Activated CD4-positive, CD25-positive, alpha-beta regulatory T cell (primary cell): ENCODE measurements at places on chromosomes 12 and 14.

GRCh38 chr12:13028825-13029570, 15.2 kb upstream of the FAM234B start:
- no peak for DNase-seq

- DNase-seq = no peak
Observed at GRCh38 chr12:132834181-132834711, 5.6 kb upstream of the GOLGA3 start.

DNA sequence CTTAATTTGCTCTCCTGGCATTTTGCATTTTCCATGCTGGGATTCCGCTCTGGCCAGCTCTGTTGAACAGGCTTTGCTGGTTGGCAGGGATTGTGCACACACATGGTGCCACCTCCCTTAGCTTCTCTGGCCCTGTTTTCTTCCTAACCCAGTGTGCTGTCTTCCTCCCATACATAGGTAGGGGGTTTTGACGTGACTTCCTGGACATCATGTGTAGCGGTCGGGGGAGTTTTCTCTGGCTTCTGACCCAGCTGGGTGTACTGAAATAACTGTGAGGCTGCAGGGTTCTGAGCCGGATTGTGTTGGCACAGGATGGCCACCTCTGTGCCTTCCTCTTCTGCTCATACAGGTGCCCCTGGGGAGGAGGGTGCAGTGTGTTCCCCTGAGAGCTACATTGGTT, 25.7 kb downstream of the C14orf132 start:
- no peak for DNase-seq

DNA sequence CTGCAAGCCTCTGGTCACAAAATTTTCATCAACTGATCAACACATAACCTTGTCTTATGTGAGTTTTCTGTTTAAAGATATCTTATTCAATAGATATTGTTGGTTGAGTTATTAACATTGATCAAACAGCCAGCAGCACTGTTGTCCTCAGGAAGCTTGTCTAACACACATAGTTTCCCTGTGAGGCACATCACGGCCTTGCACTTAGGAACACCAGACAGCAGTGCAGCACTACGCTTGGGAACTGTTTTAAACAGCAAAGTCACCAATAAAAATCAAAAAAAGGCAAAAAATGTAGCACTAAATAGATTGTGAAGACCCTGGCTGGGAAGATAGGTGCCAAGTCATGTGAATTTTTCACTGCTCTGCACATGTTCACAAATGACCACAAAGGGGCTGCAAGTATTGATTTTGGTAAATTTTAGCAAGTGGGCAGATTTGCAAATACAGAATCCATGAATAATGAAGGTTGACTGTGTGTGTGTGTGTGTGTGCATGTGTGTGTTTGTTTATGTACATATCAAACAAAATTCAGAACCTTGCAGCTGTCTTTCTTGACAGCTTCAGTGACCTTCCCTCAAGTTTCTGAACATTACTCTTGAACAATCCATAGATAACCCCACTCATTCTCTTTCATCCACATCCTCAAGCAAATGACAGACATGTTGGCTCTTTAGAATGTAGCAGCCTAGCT, 28.9 kb downstream of the VDR start:
- no peak for DNase-seq

DNA sequence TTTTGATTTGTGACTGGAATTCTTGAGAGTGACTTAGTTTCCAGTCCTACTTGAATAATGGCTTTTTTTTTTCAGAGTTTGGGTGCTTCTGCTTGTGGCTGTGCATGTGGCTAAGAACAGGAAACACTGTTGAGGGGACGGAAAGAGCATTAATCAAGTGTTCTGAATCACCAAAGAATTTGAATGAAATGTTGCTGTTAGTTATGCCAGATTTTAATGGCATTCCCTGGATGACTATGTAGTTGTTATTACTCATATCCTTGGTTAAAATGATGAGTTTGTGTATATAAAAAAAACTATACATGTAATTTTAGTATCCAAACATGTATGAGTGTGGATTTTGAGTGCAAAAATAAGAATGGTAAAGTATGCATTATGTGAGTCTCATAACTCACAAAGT, 347.9 kb downstream of the BCAT1 start:
- DNase-seq = no peak

DNA sequence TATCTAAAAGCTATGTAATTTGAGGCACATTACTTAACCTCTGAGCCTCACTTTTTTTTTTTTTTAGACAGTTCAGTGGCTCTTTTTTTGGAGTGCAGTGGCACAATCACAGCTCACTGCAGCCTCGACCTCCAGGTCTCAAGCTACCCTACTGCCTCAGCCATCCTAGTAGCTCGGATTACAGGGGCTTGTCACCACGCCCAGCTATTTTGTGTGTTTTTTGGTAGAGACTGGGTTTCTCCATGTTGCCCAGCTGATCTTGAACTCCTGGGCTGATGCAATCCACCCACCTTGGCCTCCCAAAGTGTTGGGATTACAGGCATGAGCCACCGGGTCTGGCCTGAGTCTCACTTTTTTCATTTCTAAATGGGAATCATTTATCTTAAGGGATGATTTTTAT, 192.0 kb upstream of the PDZRN4 start:
- DNase-seq = no peak

DNA sequence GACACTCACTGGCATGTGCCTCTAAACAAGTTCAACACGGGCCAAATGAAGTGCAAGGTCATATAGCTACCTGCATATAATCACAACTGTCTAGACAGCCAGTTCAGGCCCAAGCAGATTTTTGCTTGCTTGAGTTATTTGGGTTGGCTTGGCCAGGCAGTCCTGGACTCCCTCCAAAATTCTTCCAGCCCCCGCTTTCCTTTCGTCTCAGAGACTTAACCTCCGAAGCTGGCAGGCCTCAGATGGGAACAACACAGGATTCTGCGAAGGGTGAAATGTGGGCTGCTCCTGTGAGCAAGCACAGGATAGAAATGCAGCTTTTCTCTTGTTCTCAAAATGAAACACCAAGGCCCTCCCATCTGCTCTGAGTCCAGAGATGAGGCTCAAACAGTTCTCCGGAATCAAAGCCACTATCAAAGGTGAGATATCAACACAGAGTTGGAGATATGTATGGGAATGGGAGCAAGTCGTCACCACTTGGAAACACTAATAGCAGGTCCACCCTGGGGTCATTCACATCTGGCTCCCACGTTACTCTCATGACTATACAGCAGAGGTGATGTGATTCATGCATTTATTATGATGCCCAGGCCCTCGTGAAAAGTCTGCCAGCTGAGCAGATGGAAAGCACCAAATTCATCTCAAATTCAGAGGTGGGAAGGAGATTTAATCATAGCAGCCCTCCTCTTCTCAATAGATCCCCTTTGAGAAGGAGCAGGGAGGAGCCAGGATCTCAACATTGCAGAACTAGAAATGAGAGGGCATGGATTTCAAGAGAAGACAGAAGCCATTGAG, 389.8 kb downstream of the NUAK1 start:
- no peak for DNase-seq

DNA sequence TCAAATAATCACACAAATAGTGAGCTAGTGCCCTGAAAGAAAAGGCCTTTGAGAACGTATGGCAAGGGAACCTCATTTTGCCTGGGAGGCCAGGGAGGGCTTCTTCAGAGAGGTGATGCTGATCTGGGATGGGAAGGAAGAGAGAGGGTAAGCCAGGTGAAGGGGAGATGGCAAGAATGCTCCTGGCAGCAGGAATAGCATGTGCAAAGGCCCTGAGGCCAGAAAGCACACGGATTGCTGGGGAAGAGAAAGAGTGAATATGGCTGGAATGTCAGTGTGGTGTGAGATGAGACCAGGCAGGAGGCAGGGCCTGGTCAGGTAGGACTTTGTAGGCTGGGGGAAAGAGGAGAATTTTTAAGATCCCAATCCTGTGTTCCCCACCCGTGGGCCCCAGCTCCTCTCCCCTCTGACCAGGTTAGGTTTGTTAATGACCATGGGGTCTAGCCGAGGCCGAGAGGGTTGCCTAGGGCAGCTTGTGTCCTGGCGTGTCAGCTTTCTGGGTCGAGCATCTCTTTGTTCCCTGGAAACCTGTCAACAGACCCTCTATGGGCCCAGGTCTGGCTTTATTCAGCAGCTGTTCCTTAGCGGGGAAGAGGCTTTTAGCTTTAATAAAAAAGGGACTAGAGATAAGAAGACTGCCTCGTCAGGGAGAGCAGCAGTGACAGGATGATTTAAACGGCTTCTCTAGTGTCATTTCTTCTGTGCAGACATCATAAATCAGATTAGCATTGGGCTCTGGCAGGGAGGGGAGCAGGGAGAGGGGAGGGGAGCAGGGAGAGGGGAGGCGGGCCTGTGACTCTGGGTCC, 123.4 kb downstream of the ADCK1 start:
- DNase-seq = no peak

- no peak for DNase-seq
Observed at GRCh38 chr12:106147956-106148355, 9.2 kb upstream of the NUAK1 start.

GRCh38 chr14:98375566-98375965, 896.4 kb downstream of the BCL11B start:
- no peak for DNase-seq

GRCh38 chr14:84090837-84091236, 1439.1 kb upstream of the FLRT2 start:
- DNase-seq = no peak

- no peak for DNase-seq
Observed at GRCh38 chr14:101035466-101036225, 132.1 kb upstream of the RTL1 start.

DNA sequence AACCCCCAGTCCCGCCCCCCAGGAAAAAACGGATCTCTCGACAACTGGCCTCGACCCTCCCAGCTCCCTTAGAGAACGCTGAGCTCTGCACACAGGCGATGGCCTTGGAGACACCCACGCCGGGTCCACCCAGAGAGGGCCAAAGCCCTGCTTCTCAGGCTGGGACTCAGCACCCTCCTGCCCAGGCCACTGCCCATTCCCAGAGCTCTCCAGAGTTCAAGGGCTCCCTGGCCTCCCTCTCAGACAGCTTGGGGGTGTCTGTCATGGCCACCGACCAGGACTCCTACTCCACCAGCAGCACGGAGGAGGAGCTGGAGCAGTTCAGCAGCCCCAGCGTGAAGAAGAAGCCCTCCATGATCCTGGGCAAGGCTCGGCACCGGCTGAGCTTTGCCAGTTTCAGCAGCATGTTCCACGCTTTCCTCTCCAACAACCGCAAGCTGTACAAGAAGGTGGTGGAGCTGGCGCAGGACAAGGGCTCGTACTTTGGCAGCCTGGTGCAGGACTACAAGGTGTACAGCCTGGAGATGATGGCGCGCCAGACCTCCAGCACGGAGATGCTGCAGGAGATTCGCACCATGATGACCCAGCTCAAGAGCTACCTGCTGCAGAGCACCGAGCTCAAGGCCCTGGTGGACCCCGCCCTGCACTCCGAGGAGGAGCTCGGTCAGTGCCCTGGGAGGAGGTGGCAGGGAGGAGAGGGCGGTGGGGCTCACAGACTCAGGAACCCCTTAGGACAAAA, 95.8 kb downstream of the LGMN start:
- no peak for DNase-seq

GRCh38 chr12:58396239-58396638, 454.9 kb downstream of the ATP23 start:
- no peak for DNase-seq

DNA sequence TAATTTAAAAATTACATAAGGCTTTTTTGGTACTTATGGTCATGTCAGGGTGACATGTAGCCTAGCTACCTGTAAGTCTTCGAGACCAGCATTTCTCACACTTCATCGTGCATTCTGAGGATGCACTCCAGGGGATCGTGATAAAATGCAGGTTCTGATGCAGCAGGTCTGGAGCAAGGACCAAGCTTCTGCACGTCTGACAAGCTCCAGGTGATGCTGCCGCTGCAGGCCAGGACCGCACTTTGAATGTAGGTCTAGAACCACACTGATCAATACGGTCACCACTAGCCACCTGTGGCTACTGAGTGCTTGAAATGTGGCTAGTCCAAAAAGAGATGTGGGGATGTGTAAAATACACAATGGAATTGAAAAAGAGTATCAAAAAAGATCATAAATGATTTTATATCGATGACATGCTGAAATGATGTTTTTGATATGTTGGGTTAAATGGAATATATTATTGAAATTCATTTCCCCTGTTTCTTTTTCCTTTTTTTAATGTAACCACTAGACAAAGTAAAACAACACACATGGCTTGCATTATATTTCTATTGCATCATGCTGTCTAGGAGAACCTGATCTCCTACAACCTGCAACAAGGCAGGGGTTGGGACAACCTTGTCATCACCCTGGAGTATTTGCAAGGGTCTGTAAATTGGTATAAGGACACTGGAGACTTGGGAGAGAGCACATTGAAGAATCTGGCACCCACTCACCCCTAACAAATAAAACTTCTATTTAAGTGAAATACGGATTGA, 142.4 kb downstream of the DPF3 start:
- DNase-seq = no peak

DNA sequence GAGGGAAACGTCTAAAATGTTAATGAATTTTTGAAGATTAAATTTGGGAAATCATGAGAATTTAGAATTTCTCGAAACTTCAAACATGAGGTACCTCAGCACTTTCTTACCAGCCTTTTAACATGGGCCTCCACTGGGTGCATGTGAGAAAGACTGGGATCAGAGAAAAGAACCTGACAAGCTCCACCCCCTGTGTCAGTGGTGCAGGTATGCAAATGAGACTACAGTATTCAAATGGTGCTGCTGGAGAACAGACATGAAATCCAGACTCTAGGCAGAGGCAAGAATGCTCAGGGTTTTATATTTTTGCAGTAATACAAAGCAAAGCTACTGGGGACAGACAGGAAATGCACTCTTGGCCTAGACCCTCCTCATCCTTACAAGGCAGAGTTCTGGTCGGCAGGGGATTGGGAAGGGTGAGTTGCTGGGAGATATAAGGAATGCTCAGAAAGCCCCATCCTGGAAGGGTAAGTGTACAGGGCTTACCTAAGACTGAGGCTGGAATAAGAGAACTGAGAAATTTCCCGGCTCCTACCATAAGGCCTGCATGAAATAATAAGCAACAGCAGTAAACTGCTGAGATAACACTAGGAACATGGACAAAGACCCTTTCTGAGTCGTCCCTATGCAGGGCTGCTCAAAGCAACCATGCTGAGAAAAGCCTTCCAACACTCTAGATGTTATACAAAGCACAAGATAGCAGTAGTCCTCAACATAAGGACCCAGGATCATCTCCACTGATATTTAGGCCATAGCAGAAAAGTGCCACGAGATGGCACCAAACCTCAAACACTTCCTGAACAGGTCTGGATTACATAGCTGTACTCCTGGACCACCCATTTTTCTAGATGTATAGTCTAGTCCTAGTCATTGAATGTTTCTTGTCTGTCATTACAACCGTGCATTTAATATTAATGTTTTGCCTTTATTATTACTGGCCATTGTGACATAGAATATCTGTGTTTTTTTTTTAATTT, 260.8 kb downstream of the RASSF9 start:
- DNase-seq = no peak

- DNase-seq = no peak
Observed at GRCh38 chr14:56745097-56745496, 65.2 kb downstream of the OTX2 start.

- DNase-seq = no peak
Observed at GRCh38 chr12:72063073-72063472, 124.4 kb downstream of the TPH2 start.

DNA sequence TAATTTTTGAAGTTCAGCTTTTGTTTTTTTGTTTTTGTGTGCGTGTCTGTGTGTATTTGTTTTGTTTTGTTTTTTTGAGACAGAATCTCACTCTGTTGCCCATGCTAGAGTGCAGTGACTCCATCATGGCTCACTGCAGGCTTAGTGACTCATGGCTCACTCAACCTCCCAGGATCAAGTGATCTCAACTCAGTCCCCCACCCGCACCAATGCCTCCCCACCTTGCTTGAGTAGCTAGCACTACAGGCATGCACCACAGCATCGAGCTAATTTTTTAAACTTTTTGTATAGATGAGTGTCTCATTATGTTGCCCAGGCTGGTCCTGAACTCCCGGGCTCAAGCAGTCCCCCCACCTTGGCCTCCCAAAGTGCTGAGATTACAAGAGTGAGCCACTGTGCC, 981.4 kb downstream of the BCL11B start:
- no peak for DNase-seq
